ENCODE measurements at places on chromosomes 13 and 19.
A peak's percentile ranks its signal among the peaks of the same experiment; 100 is the strongest.

GRCh38 chr13:24649688-24650043, 30.5 kb upstream of the ATP12A start:
- no peak for DNase-seq

- peak; percentile 21 for DNase-seq
Observed at GRCh38 chr19:16470541-16470910, 1.2 kb downstream of the EPS15L1 start.

GRCh38 chr19:45812297-45812696, 2.8 kb downstream of the RSPH6A start:
- DNase-seq, result no peak

- DNase-seq, result no peak
Observed at GRCh38 chr13:38566519-38566918, 120.4 kb upstream of the FREM2 start.

DNA sequence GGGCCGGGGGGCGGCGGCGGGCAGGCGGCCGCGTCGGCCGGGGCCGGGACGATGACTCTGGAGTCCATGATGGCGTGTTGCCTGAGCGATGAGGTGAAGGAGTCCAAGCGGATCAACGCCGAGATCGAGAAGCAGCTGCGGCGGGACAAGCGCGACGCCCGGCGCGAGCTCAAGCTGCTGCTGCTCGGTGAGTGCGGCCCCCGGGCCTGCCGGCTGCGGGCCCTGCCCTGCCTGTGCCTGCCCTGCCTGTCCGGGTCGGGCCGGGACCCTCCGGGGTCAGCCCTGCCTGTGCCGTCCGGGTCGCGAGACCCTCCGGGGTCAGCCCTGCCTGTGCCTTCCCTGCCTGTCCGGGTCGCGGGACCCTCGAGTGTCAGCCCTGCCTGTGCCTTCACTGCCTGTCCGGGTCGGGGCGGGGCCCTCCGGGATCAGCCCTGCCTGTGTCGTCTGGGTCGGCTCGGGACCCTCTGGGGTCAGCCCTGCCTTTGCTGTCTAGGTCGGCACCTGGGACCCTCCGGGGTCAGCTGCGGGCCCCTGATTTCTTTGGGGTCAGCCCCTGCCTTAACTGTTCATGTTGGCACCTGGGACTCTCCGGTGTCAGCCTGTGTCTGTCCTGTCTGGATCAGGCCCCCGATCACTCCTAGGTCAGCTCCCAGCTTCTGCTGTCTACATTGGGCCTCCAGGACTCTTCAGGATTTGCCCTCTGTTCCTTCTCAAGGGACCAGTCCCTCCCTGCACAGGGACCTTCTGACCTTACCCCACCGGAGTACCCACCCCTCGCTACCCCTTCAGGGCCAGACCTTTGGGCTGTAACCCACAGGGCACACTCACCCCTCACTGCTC, 659 bp downstream of the GNA11 start:
- DNase-seq, result peak; percentile 6

- no peak for DNase-seq
Observed at GRCh38 chr13:94825507-94825906, 113.2 kb upstream of the SOX21 start.

DNA sequence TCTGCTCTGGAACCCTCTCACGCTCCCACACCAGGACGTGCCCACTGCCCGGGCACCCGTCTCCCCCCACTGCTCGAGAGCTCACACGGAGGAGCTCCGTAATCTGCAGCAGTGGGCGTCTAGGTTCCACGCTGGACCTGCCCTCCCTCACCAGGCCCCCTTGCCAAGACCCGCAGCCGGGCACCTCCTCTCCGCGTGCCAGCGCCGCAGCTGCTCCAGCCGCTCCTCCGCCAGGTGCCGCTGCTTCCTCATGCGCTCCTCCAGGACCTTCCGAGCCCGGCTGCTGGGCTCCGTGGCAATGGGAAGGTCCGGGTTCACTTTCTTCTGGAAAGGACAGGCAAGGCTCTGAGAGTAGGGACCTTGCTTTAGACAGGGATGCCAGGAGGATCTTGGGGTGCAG, 35.0 kb upstream of the MATK start:
- DNase-seq, result no peak

GRCh38 chr19:961866-962620, 22.1 kb upstream of the WDR18 start:
- peak; percentile 51 for DNase-seq

GRCh38 chr13:48142436-48142835, 47.5 kb upstream of the MED4 start:
- DNase-seq, result peak; percentile 32

- DNase-seq, result peak; percentile 90
Observed at GRCh38 chr19:17235971-17236777, 9.5 kb downstream of the NR2F6 start.

- no peak for DNase-seq
Observed at GRCh38 chr19:19817357-19817756, 4.2 kb downstream of the ZNF506 start.

DNA sequence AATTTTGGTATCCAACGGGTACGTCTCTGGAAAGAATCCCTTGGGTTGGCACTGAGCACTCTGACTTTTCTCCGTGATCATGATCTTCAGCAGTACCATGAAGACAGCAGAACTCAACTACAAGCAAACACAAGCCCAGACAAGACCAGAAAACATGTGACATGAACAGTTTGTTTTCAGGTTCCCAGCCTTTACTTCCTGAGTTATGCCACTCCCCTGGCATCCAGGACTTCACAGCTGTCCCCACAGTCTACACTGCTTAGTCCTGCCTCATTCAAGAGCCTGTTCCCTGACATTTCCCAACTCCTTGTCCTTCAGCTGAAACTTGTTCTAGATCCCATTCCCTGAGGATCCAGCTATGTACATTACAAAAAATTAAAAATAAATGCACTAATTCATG, 4.9 kb upstream of the N4BP2L1 start:
- no peak for DNase-seq

- no peak for DNase-seq
Observed at GRCh38 chr13:94394723-94395122, 84.8 kb downstream of the DCT start.

DNA sequence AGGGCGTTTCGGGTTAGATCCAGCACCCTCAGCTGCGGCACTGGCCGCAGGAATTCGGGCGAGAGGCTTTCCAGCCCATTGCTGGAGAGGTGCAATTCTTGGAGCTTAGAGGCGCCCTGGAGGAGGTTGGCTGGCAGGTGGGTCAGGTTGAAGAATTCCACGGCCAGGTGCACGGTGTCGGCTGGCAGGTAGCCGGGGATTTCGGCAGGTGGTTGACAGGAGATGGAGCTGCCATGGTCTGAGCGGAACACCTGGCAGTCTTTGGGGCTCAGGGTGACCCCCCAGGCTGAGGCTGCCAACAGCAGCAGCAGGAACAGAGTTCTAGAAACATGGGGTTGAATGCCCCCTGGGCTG, 1.3 kb downstream of the LRG1 start:
- DNase-seq, result no peak

GRCh38 chr19:52748336-52748950, 13.6 kb upstream of the ZNF611 start:
- DNase-seq, result peak; percentile 24

DNA sequence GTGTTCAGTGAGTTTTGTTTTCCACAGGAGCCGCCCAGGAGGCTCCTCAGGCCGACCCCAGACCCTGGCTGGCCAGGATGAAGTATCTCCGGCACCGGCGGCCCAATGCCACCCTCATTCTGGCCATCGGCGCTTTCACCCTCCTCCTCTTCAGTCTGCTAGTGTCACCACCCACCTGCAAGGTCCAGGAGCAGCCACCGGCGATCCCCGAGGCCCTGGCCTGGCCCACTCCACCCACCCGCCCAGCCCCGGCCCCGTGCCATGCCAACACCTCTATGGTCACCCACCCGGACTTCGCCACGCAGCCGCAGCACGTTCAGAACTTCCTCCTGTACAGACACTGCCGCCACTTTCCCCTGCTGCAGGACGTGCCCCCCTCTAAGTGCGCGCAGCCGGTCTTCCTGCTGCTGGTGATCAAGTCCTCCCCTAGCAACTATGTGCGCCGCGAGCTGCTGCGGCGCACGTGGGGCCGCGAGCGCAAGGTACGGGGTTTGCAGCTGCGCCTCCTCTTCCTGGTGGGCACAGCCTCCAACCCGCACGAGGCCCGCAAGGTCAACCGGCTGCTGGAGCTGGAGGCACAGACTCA, 12.9 kb downstream of the B3GNT3 start:
- no peak for DNase-seq

DNA sequence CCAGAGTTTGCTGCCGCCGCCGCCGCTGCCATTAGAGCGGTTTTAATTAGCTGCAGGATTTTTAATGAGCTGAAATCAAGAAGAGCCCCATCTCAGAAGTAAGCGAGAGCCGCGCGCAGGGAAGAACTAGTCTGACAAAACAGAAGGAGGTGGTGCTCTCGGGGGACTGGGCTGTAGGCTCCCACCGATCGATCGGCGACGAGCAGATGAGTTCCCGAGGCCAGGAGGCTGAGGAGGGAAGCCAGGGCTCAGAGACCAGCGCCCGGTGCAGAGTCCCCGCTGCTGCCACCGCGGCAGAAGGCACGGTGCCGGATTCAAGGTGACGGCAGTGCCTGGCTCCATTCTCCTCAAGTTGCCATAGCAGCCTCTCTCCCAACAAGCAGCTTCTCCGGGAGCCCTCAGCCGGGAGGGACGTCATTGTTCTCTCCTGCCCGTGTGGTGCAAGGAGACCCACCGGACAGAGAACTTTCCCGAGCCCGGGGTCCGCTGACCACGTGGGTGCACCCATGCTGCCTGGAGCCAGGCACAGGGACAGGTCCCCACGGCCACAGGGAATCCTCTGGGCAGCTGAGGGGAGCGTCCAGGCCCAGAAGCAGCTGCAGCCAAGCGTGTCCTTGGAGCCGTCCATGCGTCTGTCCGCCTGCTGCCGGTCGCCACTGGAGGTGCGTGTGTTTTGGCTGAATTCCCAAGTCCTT, 62.9 kb downstream of the CHST8 start:
- DNase-seq, result no peak

DNA sequence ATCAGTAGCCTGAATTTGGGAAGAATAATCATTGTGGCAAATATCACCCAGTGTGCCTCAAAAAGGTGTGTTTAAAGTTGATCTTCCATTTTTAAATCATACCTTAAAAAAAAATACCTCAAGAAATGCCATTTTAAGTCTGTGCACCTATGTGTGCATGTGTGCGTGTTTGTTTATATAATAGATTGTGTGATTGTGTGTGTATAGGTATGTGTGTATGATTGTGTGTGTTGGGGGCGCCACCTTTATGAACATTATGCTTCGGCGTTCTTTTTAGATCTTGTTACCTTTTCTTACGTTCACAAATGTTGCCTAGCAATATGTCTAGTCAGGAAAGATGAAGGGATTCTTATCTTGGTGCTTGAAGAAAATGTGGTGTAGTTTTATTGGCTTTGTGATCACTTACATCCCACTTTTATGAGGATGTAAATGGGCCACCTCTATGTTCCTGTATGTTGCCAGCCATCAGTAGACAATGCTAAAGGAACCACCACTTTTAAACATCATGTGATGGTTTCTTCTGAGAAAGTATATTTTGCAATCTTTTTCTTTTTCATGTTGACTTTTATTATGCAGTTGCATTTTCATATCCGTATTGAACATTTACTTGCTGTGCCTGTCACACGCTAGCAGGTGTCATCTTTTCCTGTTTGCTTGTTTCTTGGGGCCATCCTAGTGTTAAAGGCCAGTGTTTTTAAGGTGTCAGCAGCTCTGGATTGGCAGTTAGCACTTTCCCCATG, 2.2 kb upstream of the IRS2 start:
- DNase-seq, result peak; percentile 9

DNA sequence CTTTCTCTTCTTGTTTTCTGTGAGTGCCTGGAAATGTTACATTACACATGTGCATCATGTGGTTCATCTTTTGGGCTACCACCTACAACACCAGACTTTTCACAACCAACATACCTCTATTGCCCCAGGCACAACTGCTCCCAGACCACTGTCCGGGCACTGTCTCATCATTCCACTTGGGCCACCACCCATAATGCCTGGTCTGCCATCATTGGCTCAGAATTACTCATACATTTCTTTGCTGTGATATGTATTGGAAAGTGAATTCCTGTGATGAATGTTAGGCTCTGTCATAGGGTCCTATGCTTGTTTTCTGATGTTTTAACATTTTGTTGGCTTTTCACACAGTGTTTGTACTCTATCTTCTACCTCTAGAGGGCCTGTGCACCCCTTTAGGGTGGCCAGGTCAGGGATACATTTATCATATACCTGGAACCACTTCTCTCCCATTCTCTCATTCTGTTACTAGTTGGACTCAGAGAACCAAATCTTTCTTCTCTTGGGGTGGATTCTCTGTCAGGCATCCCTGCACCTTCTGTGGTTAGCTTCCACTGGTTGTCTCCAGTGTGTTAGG, 172.8 kb downstream of the NHLRC3 start:
- DNase-seq, result no peak

GRCh38 chr13:46720189-46720588, 76.8 kb downstream of the ESD start:
- DNase-seq, result no peak

GRCh38 chr19:15587663-15588062, 27.4 kb upstream of the CYP4F8 start:
- DNase-seq, result peak; percentile 1

DNA sequence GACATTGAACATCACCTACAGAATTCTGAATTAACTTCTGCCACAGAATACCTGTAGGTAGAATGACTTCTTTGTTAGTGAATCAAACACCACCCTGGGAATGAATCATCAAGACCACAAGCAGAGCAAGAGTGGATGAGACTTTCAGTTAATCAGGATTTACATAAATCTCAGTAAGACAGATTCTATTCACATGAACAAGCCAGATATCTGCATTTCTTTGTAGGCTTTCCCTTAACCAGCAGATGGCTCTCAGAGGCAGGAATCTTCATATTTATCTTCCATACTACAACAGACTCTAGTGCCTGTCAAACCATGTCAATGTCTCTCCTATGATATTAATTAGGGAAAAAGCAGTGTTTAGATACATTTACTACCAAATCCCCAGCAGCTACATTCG, 412.1 kb downstream of the KLF12 start:
- peak; percentile 60 for DNase-seq

DNA sequence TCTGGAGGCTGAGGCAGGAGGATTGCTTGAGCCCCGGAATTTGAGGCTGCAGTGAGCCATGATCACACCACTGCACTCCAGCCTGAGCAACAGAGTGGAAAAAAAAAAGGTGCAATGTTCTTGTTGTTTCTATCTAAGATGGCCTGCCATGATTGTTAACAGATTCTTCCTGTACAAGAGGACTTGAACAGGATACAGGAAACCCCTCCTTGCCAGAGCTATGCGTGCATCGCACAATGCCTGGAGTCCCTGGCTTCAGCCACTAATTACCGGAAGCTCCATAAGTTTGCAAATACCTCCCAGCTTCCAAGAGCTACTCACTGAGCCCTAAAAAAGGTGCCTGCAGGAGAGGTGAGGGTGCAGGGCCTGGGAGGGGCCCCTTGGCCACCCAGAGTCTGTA, 13.1 kb upstream of the HIF3A start:
- no peak for DNase-seq
